ENCODE measurements at places on chromosomes 6 and 20.

DNA sequence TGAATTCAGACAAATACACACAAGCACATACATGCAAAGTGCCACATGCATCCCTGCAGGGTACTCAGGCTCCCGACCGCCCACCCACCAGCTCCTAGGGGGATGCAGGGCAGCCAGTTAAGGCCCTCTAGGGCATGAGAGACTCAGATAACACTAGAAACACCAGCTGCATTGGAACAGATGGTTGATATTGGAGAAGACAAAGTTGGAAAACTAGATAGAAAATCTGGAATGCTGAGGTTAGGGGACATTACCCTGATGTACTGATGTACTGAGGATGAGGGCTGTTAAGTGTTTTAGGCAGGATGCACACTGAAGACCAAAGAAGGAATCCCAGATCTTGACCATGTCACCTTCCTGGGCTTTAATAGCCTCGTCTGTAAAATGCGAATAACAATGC, 134.6 kb upstream of the ECI2 start:
- no peak for DNase-seq

- peak; percentile 32 for DNase-seq
Observed at GRCh38 chr20:36217226-36217625, 19.1 kb upstream of the AAR2 start.

DNA sequence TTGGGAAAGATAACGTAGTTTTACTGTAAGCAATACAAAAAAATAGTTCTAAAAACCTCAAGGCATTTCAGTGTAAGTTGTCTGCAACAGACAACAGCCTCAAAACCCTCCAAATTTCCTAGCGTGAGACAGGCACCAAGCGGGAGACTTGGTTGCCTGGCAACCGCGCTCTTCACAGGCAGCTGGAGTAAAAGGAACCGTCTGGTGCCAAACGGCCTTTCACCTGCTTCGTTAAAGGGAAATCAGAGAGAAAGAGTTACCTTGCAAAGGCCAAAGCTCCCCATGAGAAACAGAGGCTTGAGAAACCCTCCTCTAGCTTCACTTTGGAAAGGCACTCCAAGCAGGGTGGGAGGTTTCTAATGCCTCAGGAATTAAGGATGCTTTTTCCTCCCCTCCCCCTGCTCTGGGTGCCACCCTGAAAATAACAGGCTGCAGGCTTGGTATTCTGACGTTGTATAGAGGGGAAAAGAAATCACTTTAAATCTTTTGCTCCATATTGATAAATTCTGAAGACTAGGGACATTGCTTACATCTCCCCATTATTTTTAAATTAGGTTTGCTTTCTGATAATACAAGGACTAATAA, 129.7 kb upstream of the UFL1 start:
- peak; percentile 34 for DNase-seq

DNA sequence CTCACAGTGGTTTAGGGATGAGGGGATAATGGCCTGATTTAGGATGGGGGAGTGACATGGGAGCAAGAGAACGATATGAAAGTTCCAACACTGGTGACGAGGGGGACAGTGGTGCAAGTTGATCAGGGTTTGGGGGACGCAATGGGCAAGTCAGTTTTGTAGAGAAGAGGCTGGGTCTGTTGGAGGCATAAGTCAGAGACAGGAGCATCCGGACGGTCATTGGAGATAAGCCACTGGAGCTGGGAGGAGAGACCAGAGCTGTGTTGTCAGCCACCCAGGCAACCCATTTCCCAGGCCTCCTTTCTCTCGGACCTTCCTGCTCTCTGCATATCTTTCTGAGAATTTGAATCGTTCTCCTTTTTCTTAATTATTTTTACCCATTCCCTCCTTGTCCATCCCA, 9.5 kb downstream of the DNPH1 start:
- no peak for DNase-seq

- no peak for DNase-seq
Observed at GRCh38 chr20:19652591-19653026, 105.4 kb upstream of the RIN2 start.

DNA sequence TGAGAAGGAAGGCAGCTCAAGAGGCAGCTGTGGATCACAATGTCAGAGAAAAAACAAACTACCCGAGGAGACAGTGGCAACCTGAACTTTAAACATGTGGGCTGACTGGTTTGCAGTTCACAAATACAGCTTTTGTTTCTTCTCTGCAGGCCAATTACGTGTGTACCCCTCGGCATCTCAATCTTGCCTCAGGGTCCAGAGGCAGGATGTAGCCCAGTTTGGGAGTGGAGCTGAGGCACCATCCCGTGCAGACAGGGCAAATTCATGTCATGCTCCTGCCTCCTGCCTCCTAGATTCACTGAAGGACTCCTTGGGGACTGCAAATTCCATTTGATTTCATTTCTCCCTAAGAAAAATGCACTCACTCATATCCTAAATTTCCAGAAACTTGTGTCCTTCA, 94.2 kb upstream of the KCNK16 start:
- peak; percentile 51 for DNase-seq

- no peak for DNase-seq
Observed at GRCh38 chr6:109739686-109740085, 48.6 kb downstream of the FIG4 start.

- DNase-seq = no peak
Observed at GRCh38 chr6:32126880-32127279, 1.2 kb downstream of the ATF6B start.

DNA sequence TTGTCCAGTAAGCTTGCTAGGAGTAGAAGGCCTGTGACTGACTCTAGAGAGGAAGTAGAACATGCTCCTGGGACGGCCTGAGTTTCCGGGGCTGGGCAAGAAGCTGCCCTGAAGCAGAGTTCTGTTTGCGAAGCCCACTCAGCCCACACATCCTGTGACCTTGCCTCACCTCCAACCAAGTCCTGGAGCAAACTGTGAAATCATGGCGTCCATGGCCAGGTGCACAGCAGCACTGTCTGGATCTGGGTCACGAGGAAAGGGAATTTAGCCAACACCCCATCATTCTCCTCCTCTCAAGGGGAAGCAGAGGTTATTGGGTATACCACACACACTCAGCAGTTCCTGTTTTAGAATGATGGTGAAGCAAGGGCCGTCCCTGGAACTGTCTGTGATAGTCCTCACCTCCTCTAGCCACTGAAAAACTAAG, 87.5 kb downstream of the CRYBG1 start:
- DNase-seq = no peak

DNA sequence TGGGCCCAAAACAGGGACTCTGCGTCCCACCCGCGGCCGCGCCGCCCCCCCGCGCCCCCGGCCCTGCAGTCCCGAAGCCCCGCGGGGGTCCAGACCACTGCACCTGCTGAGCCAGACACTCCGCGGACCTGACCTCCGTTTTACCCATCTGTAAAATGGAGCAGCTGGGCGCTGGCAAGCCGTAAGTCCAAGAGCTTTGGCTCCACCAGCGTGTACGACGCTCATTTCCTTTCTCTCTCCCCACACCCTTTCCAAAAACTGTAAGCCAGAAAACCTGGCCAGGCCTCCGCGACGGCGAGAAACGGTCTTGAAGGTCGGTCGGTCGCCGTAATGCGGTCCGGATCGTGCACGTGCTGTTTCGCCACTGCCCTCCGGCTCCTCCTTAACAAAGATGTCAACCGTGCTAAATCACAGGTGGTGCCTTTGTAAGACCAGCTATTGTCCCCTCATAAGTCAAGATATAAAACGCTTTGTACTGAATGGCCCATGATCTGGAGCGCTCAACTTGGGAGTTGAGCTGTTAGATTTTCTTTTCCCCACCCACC, 7.8 kb upstream of the NR2E1 start:
- DNase-seq = no peak

DNA sequence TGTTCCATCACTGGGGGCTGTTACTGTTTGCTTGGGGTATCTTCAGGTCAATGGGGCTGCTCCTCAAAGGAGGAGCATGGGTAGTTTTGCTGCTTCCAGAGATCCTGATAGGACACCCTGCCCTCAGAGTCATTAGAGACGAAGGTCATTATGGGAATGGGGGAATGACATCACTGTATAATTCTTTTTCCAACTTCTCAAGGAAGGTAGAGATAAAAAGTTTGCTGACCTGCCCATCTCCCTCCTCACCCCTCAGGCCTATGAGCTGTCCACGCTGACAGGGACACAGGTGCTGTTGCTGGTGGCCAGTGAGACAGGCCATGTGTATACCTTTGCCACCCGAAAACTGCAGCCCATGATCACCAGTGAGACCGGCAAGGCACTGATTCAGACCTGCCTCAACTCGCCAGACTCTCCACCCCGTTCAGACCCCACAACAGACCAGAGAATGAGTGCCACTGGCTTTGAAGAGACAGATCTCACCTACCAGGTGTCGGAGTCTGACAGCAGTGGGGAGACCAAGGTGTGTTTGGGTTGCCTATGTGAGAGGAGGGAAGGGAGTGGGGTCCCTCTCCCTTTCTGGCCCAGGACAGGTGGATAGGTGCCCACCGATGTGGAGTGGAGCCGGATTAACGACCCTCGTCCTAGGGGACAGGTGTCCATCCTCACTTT, 2.7 kb downstream of the SRF start:
- DNase-seq = no peak

DNA sequence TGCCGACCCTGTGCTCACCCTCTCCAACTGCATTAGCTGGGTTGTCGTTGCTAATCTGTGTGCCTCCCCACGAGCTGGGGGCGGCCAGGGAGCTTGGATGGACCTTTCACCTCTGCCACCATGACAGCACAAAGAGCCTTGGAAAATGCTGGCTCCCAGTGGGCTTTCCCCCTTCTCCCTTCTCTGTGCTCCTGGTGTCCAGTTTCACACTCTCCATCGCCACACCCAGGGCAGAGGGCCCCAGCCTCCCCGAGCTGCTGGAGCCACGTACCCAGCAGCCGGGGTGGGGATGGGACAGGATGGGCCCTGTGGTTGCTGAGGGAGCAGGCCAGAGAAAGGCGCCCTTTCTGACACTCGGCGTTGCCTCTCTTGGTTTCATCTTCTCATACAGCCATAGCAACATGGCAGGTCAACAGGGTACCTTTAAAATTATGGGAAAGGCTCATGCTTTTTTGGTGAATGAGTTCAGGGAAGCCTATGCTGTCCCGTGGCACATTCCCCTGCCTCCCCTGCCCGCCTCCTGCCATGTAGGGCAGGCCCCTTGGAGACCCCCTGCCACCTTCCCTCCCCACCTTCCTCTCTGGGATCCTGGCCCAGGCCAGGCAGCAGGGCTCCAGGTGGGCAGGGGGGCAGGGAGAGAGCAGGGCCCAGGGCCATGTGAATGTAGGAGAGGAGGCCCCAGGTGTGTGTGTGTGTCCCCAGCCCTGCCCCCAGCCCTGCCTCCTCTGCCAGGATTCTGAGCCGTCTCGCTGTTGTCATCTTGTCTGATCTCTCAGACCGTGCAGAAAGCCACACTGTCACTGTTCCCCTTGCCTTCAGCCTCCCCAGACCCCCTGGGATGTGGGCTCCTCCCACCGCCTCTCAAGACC, 85.2 kb upstream of the CCDC167 start:
- no peak for DNase-seq

GRCh38 chr6:126064257-126064747, 78.0 kb downstream of the TRMT11 start:
- DNase-seq = no peak

DNA sequence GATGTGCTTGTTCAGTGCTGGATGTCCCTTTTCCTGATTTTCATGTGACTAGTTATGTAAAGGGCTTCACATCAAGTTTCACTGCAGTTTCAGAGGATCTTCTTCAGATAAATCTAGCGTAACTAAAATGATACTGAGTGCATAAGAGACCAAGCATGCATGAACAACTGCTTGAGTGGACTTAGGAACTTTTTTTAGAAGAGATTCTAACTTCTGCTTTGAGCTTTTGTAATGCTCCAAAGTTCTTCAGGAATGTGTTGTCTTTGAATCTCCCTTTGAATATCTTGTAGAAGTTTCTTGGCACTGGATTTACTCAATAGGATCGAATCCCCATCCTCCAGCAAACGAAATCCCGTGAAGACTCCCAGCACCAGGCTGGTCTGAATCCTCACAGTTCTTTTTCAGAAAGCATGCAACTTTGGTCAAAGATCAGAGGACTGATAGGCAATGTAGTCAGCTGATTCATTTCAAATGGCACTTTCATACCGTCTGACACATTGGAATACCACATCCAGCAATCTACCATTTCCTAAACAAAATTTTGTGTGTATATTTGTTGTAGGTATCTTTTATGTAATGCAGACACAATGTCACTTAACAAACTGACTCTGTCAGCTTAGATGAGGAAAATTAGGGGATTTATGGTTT, 33.2 kb downstream of the ENPP1 start:
- DNase-seq = no peak

GRCh38 chr6:46756469-46757213, 9.9 kb downstream of the ANKRD66 start:
- no peak for DNase-seq

GRCh38 chr20:8227293-8227692, 95.2 kb downstream of the PLCB1 start:
- DNase-seq = no peak
